ENCODE measurements at places on chromosomes 4 and X. TPM values are rescaled to one million over a fixed set of nuclear protein-coding genes. Genes with fewer than 3 reads are reported as not detected.
A peak's percentile ranks its signal among the peaks of the same experiment; 100 is the strongest.

GRCh38 chr4:24693636-24694035, 101.7 kb upstream of the SOD3 start:
- DNase-seq, result no peak

Gene DDIT4L
- total RNA-seq, result not detected

DNA sequence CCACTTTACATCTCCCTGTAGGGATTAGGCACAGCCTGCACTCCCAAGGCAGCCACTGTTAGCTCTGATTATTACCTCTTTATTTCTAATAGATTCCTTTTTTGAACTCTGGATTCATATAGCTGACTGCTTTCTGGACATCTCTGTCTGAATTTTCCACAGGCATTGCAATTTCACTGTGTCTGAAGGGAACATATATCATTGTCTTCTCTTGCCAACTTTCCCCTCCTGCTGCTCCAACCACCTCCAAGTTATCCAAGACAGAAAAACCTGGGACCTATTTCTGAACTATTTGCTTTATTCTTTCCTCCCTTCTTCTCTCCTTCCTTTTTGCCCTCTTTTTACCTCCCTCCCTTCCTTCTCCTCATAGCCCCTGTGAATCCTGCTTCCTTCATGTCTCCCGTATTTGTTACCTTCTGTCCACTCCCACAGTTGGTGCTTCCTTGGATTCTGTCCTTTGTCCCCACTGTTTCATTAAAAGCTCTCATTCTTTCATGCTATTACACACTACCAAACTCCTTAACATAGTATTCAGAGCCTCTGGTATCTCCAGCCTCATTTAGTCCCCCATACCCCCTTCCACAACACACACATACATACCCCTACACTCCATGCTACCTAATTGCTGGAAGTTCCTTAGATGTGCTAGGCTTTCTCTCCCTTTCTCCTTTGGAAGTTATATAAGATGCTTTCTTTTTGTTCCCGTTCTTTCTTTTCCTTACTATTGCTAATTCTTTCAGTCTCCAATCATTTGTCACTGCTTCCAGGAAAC, 34.7 kb downstream of the FGF2 start:
- no peak for DNase-seq

Gene SHISA3
- not detected for total RNA-seq

- DNase-seq, result peak; percentile 51
Measured at GRCh38 chr4:87559090-87559837, 30.1 kb upstream of the SPARCL1 start.

Gene GPC3
- 0.84 TPM for total RNA-seq

Gene COX7B2
- not detected for total RNA-seq

Gene MAGEA8
- total RNA-seq, result 1.1 TPM

Gene PPM1K
- total RNA-seq, result 7.1 TPM

Gene CCDC149
- total RNA-seq, result 4.1 TPM

DNA sequence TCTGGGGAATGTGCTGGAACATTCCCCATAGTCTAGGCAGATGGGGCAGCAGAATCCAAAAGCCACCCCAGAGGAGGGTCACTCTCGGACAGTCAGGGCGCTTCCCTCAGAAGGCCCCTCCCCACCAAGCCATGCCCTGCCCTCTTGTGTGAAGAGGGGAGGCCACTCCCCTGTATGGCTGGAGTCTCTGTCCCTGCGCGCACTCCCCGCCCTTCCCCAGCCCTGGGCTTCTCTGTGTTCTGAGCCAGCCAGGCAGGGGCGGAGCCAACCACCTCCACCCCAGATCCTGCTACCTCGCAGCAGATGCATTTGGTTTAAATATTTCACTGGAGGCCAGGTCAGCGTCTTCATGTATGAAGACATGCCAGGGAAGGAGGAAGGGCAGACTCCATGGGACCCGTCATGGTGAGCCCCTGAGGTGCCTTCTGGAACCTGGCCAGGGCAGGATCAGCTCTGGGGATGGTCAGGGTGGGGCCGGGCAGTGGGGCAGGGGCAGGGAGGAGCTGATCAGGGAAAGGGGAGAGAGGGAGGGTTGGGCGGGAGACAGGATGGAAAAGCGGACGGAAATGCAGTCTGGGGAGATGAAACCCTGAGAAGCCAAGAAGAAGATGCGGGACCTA, 107.3 kb downstream of the ADRA2C start:
- DNase-seq, result no peak

DNA sequence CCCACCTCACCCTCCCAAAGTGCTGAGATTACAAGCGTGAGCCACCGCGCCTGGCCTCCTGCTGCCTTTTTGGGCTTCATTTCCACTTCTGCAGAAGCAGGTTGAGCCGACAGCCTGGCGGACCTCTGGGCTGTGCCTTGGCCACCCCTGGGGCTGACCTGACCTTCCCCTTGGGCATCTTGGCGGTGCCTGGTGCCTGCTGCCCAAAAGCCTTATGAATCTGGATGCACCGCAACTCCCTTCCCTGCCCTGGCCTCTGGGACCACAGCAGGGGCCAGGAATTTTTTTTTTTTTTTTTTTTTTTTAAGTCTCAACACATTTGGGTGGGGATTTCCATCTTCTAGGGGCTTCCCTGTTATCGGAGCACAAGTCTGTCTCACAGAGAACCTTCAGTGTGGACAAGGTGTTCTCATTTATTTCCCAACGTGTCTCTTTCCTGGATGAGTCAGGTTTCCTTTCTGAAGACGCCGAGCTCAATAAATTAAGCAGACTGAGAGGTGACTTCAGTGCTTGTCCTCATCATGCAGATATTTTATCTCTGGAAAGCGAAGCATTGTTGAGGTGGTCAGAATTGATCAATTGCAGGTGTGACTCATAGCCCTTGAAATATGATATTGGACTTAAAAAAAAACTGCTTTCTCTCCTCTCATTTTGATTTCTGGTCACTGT, 79.7 kb downstream of the SHROOM2 start:
- peak; percentile 50 for DNase-seq

- DNase-seq, result no peak
Measured at GRCh38 chr4:23320931-23321587, 568.8 kb downstream of the PPARGC1A start.

GRCh38 chrX:39773923-39774773, 323.6 kb downstream of the BCOR start:
- DNase-seq, result peak; percentile 66

DNA sequence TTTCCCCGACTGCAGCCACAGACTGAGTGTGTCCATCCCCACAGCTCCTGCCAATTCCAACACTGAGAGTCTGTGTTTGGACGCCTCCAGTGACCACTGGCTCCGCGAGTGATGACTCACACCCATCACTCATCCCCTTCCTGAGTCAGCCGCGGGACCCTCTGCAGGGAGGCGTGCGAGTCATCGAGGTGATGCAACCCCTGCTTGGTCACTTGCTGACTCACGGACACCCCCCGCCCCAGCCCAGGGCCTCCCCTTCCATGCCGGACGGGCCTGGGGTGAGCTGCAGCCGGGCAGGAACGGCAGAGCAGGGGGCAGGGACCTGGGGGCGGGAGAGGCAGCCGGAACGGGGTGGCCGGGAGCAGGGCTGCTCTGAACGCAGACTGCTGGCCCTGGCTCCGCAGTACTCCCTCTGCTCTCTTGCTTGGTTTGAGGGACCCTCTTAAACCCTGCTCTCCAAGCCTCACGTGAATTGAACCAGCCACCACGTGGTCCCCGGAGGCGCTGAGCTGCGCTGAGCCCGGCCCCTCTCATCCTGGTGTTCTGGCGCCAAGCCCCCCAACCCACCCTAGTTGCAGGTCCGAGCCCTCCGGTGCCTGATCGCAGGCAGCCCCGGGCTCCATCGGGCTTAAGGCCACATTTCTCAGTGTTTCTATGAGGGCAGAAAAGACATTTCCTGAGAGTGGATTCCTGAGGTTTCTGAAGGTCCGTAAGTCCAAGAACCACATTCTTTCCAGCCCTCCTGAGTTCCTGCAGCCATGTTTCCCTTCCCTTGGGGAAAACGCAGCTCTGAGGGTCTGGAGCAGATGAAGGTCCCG, 32.4 kb downstream of the FGFRL1 start:
- DNase-seq, result peak; percentile 98

Gene INTU
- 2.6 TPM for total RNA-seq

GRCh38 chr4:2419814-2420213, 1.1 kb downstream of the CFAP99 start:
- DNase-seq, result no peak

DNA sequence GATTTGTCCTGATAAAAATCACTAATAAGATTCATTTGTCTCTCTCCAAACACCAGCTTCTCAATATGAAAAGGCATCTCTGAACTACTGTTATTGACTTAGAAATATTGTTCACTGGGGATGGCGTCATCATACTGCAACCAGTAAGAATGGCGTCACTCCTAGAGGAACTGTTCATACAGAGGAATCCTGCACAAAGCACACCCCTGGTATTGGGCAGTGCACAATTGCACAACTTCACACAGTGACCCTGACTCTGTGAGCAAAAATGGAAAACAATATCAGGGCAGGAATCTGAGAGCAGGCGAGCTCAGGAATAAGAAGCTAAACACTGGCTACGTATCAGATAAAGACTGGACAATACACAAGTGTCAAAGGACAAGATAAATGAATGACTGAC, 66.7 kb upstream of the PNPLA4 start:
- no peak for DNase-seq

DNA sequence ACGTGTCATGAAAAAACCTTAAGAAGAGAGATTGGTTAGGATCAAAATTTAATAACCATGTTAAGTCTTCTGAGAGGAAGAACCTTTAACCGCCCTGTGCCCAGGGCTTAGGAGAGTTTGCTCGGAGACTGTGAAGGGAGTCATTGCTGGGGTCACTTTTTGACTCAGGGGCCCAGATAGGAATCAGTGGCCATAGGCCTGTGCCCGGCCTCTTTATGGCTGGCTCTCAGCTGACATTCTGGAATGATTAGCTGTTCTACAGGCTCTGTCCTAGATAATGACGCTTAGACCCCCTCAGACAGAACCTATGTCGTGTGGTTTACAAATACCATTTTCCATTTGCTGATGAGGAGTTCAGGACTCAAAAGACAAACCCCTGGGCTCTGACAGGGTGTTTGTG, 174.1 kb downstream of the DCLK2 start:
- DNase-seq, result no peak

Gene SULT1B1
- total RNA-seq, result not detected

- peak; percentile 64 for DNase-seq
Measured at GRCh38 chr4:122739174-122739573, 6.7 kb downstream of the BBS12 start.

DNA sequence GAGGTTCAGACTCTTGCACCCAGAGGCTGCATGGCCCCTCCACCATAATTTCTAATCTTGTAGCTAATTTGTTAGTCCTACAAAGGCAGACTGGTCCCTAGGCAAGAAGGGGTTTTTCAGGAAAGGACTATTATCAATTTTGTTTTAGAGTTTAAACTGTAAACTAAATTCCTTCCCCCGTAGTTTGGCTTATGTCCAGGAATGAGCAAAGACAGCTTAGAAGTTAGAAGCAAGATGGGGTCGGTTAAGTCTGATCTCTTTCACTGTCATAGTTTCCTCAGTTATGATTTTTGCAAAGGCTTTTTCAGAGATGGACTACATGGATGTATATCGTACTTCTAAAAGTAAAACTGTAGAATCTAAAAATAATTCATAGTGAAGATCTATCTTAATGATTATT, 258.1 kb upstream of the IL1RAPL1 start:
- DNase-seq, result no peak

Gene ATP1B4
- not detected for total RNA-seq

DNA sequence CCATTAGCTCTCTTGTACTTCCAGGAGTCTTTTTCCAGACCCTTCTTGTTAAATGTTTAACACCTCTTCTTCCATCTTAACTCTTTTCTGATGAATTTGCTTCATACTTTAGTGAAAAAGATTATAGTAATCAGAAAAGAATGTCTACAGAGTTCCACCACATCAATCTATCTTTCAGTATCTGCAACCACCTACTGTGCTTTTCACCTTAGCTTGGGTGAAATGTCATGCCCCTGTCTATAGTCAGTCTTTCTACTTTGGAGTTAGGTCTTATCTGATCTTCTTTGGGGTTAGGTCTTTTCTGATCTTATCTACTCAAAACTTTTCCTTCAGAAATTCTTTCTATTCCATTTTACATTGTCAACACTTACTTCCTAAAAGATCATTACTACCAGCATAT, 1310.2 kb downstream of the PCDH7 start:
- DNase-seq, result no peak

DNA sequence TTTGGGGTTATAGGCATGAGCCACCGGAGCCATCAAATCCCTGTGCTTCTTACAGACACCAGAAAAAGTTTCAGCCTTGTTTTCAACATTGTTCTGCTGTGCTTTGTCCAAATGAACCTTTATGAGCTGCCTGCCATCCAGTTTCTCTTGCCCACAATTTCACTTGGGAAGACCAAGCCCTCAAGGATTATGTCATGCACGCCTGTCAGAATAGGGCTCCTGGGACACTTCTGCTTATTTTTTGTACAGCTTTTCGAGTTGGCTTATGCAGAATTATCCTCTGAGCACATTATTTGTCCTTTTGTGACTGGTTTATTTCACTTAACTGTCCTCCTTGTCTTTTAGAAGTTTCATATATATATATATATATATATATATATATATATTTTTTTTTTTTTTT, 16.2 kb downstream of the UBE2K start:
- no peak for DNase-seq

DNA sequence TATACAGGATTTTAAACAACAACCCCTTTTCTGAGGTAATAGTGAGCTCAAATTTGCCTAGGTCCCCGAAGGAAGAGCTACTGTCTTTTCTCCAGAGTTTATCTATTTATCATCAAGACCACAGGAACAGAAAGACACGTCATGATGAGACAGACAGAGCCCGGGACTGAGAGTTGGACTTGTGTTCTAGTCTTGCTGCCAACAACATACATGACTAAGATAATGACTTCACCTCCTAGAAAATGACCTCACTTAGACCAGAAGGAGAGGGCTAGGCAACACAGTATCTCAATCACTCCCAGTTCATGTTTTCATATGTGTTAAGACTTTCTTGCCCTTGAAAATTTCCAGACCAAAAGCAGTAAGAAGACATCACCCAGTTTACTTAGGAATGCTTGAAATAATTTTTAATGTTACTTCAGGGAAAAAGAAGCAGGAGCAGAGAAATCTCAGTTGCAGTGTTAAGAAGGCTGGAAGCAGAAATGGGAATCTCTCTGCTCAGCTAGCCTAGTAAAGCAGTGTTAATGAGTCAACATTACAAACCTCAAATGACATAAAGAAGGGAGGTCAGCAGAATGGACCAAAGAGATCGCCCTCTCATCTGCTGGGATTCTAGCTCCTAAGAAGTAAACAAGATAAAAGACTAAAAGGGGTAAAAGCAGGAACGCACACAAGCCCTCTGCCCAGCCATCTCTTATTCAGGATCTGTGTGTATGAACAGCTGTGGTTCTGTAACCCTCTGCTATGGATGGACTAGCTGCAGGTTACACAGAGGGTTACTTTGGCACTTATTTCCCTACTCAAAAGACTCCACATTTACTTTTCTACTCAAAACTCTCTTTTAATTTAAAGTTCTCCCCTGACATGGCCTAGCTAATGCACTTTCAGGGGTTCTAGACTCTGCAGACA, 24.8 kb downstream of the PDGFC start:
- DNase-seq, result peak; percentile 98

DNA sequence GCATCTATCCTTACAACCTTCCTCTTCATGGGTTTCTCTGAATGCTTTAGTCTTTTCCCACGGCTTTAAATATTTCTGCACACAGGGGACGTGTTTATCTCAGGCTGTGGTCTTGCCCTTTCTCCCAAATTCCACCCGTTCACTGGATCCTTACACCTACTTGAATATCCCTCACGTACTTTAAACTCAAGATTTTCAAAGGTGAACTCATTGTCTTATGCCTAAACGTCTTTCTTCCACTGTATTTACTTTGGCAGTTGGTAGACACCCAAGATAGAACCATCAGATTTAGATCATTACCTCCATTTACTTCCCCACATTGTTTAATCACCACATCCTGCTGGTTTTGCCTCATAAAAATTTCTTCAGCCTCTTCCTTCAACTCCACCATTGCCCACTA, 269.2 kb downstream of the CBLL2 start:
- DNase-seq, result no peak

GRCh38 chrX:153245288-153245731, 66.2 kb downstream of the MAGEA1 start:
- DNase-seq, result peak; percentile 1

Gene TSPAN7
- total RNA-seq, result 0.12 TPM

All from RPMI7951 (cell line).